ENCODE measurements at places on chromosomes 6 and 20.

DNA sequence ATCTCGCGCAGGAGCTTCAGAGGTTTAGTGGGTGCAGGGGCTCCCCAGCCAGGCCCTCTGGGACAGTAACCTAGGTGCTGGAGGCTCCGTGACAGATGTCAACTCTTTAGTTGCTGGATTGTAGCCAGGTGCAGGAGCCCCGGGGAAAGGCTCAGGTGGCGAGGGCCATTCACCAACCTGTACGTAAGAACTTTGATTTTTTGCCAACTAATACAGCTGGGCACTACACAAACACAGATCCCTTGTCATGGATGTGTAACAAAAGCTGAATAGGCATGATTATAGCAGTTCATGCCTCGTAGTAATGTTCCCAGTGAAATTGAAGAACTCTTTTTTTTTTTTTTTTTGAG, 82.6 kb downstream of the CDC5L start:
- DNase-seq = no peak

DNA sequence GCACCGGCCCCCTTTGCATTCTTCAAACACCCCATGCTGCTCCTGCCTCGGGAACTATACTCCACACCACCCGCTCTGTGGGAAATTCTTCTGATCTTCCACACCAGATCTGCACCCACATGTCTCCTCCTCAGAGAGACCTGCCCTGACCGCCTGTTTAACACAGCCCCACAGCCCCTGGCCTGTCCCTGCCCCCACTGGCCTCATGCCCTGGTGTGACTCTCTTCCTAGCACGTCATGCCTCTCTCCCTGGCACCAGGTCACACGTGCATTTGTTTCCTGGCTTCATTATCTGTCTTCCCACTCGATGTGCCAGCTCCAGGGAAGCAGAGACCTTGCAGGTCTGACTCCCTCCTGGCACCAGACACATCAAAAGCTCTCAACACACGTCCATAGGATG, 79.6 kb downstream of the ANKRD60 start:
- DNase-seq = no peak

- DNase-seq = no peak
These were observed 2.5 kb upstream of the LSM14B start for GRCh38 chr20:62119591-62120364.

- DNase-seq = peak; percentile 41
These were observed 50.0 kb downstream of the SYNJ2 start for GRCh38 chr6:158031381-158032353.

DNA sequence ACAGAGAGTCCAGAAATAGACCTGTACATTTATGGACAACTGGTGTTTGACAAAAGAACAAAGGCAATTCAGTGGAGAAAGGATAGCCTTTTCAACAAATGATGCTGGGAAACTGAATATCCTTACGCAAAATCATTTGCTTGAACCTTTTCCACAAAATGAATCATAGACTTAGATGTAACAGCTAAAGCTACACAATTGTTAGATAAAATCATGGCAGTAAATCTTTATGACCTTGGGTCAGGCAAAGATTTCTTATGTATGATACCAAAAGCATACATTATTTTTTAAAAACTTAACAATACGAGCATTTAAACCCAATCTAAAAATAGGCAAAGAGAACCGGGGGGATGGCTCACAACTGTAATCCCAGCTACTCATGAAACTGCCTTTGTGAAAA, 73.5 kb upstream of the DST start:
- no peak for DNase-seq

GRCh38 chr6:155628306-155628705, 172.7 kb upstream of the NOX3 start:
- no peak for DNase-seq

GRCh38 chr20:8151372-8151771, 19.3 kb downstream of the PLCB1 start:
- no peak for DNase-seq

- DNase-seq = no peak
These were observed 16.0 kb downstream of the MARCKS start for GRCh38 chr6:113873043-113873667.

GRCh38 chr6:25921525-25922203, 8.8 kb downstream of the SLC17A2 start:
- no peak for DNase-seq

DNA sequence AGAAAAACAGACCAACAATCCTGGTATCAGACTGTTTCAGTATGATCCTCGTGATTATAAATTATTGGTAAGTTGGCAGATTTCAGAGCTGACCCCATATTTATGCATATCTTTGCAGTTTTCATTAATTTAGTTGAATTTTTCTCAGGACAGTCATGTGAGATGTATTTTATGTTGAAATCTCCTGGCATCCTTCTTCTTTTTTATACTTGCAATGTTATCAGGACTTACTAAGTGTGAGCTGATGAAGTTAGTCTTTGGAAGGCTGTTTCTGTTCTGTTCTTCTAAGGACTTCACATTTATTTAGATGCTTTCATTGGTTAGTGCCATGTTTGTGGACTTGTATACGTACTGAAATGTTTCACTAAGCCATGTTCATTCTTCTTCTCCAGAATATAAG, 17.2 kb downstream of the SMPDL3A start:
- no peak for DNase-seq

DNA sequence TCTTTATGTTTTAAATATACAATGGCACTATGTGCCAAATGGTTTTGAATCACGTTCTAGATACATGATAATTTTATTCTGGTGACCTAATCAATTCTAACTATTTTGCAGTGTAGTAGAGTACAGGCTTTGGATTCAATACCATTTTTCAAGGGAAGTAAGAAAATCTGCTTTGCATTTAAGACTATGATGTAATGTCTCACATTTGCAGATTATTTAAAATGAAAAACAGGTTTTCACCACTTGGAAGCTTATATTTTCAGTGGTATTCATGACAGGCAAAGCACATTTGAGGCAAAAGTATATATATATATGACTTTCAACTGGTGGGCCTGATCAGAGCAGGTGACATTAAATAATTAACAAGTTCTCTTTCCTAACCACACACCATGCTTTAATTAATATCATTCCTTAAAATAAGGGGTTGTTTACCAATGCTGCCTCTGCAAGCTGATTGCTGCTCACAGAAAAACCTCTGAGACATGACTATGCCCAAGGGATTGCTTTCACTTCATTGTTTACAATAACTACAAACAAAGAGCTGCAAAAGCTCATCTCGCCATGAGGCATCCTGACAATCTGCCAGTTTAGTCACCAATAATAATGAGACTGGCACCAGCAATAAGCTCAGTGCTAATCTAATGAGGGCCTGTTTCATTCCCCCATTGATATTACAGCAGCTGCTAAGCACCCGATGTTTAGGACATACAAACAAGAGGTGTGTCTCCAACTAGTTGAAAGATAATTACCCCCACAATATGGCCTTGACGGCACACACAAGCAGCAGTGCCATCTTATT, 1176.0 kb upstream of the GJE1 start:
- DNase-seq = no peak

- DNase-seq = no peak
These were observed 3.7 kb downstream of the RPS6KA2 start for GRCh38 chr6:166623318-166623717.

DNA sequence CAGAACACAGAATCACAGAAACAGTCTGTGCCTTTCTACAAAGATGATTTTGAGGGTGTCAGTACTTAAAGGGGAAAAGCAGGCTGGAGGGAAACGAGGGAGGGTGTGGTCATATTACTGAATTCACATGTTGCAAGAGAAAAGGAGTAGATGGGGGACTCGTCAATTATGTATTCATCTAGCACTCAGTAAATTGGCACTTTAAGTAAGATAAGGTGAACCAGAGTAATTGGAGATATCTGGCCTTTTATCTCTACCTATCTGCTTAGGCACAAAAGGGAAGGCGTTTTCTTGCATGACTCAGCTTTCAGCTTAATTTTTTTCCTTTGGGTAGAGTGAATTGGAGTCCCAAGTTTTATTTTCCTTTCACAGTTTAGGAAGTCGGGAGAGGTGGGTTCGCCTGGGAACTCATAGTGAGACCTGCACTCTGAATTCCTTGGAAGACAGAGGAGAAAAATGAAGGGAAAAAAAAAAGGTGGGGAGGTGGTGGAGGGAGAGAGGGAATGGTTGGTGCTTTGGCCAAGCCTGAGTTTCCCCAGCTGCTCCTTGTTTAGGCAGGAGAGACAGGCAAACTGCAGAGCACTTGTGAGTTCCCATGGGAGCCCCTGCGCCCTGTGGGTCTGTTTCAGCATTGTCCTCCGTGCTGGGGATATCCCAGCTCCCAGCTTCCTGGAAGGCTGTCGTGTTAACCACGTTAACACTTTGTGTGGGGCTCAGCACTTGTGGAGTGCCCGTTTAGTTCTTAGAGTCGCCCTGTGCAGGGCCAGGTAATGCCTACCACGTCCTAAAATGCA, 19.7 kb upstream of the GTSF1L start:
- no peak for DNase-seq

- DNase-seq = peak; percentile 36
These were observed 62.8 kb upstream of the FOXO3 start for GRCh38 chr6:108497883-108498282.

- DNase-seq = no peak
These were observed 105.4 kb upstream of the MCHR2 start for GRCh38 chr6:100099189-100100074.

GRCh38 chr6:155400654-155400965, 55.0 kb downstream of the NOX3 start:
- DNase-seq = no peak

DNA sequence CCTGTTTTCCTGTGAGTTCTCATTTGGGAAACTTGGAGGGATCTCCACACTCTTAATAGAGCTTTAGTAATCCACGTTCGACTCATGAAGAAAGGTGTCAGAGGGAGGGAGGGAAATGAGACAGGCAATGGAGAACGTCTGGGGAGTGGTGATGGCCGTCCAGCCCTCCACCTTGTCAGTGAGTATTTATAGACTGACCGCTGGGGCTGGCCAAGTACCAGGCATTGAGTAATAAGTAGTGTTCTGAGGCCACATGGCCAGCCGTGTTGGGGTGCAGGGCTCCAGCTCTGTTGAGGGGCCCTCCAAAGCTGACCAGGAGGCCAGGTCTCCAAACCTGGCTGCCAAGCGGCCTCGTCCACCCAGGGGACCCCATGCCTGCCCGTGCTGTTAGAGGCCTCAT, 11.3 kb upstream of the DSN1 start:
- no peak for DNase-seq

DNA sequence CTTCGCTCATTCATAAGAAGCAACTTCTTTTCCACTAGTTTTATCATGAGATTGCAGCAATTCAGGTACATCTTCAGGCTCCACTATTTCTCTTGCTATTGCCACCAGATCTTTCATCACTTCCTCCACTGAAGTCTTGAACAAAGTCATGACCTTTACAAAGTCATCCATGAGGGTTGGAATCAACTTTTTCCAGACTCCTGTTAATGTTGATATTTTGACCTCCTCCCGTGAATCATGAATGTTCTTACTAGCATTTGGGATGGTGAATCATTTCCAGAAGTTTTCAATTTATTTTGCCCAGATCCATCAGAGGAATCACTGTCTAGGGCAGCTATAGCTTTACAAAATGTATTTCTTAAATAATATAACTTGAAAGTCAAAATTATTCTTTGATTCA, 1.5 kb downstream of the CENPQ start:
- no peak for DNase-seq

- no peak for DNase-seq
These were observed 3.4 kb downstream of the SLC32A1 start for GRCh38 chr20:38727607-38728190.

- DNase-seq = peak; percentile 10
These were observed 30.3 kb downstream of the UTRN start for GRCh38 chr6:144315226-144315980.

DNA sequence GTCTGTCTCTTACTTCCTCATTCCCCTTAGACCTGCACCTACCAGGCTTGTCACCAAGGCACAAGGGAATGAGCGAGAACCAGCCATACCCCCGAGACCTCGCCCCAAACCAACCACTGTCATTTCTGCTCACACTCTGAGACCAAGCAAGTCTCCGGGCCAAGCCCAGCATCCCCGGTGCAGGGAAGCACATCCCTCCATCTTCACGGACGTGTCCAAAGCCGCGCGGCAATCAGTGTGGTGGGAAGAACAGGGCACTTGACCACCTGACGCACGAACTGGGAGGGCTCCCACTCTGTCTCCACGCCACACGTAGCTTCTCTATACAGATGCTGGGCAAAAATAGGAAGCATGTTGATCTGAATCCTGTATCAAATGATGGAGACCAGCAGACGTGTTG, 28.4 kb upstream of the THBS2 start:
- no peak for DNase-seq

- DNase-seq = no peak
These were observed 1.1 kb upstream of the FGD2 start for GRCh38 chr6:37004044-37004980.

- DNase-seq = no peak
These were observed 59.2 kb upstream of the CD93 start for GRCh38 chr20:23145281-23145700.

- DNase-seq = no peak
These were observed 171.8 kb upstream of the AKAP12 start for GRCh38 chr6:151067684-151068596.

GRCh38 chr6:37042150-37042549, 36.7 kb downstream of the FGD2 start:
- DNase-seq = no peak

DNA sequence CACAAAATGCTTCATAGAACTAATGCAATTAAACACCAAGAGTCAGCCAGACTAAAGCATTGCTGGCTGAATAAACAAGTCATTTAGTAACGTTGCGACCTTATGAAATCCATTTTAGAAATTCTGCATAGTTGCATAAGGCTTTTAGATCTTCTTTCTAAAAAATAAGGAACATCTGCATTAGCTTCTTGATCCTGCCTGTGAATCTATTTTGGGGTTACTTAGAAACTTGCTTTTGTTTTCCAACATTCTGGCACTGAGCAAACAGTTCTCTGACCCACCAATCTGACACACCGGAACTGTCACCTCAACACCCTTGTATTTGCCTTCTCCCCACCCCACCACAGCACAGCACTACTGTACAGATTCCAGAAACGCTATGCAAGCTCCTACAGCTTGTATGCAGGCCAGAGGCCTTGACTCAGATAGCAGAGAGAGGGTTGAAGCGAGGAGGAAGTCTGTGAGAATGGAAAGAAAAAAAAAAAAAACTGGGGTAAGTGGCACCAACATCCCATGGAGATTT, 55.0 kb downstream of the KIF13A start:
- DNase-seq = no peak

DNA sequence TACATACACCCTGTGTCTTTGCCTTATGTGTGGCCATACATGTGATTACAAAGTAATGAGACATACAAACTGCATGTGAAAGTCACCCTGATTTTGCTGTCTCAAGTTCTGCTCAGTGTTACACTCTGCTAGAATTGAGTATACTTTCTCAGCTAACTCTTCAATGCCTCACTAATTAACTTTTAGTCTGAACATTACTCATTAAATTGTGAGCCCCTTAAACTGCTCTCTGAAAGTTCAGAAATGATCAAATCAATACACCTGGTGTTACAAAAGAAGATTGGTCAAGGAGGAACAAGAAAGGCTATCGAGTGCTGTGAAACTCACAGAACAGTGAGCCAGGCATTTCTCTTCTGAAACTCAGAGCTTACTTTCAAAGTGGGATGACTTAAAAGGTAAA, 71.3 kb downstream of the MKKS start:
- no peak for DNase-seq

- no peak for DNase-seq
These were observed 96.3 kb upstream of the QKI start for GRCh38 chr6:163318071-163318786.

- no peak for DNase-seq
These were observed 60.1 kb downstream of the SLX4IP start for GRCh38 chr20:10495173-10495572.

GRCh38 chr6:2911171-2911570, 8.1 kb upstream of the SERPINB9 start:
- no peak for DNase-seq
